T-helper 1 cell (primary cell): ENCODE measurements at places on chromosomes 3 and 15.

DNA sequence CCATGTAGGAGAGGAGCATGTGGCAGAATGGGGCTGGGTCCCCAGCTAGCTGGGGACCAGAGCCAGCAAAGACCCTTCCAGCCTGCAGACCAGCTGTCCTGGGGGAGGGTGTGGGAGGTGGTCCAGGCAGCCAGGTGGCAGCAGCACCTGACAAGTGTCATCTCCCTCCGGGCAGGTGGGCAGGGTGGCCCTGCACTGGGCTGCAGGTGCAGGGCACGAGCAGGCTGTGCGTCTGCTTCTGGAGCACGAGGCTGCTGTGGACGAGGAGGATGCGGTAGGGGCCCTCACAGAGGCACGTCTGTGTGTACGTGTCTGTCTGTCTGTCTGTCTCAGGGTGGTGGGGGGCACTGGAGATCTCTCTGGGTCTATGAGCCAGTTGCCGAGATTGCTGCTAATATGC, 5.5 kb downstream of the ANKDD1A start:
- DNase-seq, result no peak

GRCh38 chr3:71313844-71314243, 269.7 kb downstream of the FOXP1 start:
- no peak for DNase-seq

- DNase-seq, result no peak
Measured at GRCh38 chr3:135248213-135248612, 453.2 kb downstream of the EPHB1 start.

DNA sequence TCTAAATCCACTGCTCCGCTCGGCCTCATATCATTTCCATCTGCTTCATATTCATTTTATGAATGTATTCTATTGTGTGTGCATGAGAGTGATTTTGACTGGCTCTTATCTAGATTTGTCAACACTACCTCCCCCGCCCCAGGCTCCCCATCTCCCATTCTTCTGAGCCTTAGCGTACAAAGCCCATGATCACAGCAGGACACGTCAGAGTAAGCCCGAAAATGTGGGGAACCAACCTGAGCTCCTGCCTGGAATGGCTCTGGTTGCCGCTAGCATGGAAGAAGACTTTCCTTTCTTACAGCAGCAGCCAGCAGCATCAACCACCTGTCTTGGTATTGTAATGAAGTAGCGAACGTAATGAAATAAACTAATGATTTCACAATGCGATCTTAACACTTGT, 61.4 kb downstream of the GABRB3 start:
- DNase-seq, result no peak

DNA sequence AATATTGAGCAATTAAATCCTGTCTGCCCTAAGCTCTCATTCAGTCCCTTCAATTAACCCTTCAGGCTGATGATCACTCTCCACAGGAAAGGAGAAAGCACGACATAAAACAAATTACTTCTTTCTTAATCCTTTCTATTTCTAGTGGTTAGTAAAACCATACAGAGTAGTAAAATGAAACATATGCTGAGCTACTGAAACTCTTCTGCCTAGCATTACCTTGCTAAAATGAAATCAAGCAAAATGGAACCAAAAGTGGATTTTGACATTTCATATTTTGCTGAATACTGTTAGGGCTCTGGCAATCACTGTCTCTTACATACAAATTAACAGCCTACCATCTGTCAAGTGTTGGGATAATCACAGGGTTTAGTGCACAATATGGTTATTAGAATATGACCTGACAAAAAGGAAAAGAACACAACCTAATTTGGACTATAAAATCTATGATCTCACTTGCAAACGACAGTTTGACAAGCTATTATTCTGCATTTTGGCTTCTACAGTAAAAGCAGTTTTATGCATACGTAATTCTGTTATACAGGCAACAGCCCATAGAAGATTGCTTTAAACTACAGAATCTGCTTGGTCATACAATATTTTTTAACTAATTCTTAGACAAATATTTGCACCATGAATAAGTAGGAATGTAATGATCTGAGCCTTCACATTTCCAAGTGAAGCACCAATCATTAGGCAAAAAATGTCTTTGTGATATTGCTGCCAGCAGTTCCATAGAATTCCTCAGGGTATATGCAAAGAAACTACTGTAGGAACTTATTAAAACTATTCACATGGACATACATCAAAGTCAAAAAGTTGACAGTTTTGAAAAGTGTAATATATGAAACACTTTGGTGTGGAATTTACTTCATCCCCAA, 105.0 kb downstream of the FHIT start:
- DNase-seq, result no peak

- DNase-seq, result no peak
Measured at GRCh38 chr3:41044523-41044922, 154.8 kb upstream of the CTNNB1 start.
